Esophagus squamous epithelium (tissue), 5 donors: ENCODE measurements at places on chromosomes 16 and 17.

- no peak for DNase-seq
These were observed 27.0 kb downstream of the AXIN1 start for GRCh38 chr16:325375-326145.

DNA sequence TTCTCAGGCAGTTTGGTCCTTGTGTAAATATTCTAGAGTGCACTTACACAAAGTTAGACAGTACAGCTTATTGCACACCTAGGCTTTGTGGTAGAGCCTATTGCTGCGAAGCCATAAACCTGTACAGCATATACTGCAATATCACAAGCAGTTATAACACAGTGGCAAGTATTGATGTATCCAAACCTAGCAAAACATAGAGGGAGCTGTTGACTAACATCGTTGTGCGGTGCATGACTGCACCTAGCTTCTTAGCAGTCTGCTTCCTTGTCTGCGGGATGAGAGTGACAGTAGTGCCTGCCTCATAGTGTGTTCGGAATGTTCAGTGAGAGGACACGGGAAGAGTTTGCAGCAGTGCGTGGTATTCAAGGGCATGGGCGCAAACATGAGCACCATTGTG is 78.9 kb downstream of the MPRIP start:
- DNase-seq: no peak

GRCh38 chr17:43398724-43399595 is at the start of gene ARL4D:
Gene ARL4D, plus strand, starts transcription at chr17:43398993. Its CDS starts 740 bp downstream, at chr17:43399733.
- DNase-seq: no peak

GRCh38 chr16:56936491-56936890 is 4.5 kb downstream of the HERPUD1 start:
- no peak for DNase-seq

GRCh38 chr17:64091571-64091970 is 38.4 kb downstream of the ERN1 start:
- DNase-seq: no peak

- DNase-seq: no peak
These were observed 21.4 kb downstream of the TTLL6 start for GRCh38 chr17:48795444-48796162.

- no peak for DNase-seq
These were observed 206.8 kb downstream of the PRKCA start for GRCh38 chr17:66508896-66509844.

- DNase-seq: no peak
These were observed 61.4 kb upstream of the TMC5 start for GRCh38 chr16:19356024-19356952.

- DNase-seq: no peak
These were observed 3.4 kb upstream of the ANKRD11 start for GRCh38 chr16:89493776-89494175.

DNA sequence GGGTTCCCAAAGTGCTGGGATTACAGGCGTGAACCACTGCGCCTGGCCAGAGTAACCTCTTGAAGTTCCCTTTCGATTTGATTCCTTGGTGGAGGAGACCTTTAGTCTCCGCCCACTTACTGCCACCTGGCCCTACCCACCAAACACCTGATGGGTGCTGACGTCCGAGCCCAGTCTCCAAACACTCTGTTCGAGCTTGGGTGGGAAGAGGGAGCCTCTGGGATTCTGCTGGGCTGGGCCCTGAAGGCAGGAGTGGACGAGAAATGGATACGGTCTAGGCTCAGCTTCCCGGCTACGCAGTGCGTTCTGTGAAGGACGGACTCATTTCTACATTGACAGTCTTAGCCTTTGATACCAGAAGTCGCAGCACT is 870 bp upstream of the ITGA3 start:
- no peak for DNase-seq

GRCh38 chr17:41639492-41640473 is 15.4 kb upstream of the KRT17 start:
- DNase-seq: no peak

DNA sequence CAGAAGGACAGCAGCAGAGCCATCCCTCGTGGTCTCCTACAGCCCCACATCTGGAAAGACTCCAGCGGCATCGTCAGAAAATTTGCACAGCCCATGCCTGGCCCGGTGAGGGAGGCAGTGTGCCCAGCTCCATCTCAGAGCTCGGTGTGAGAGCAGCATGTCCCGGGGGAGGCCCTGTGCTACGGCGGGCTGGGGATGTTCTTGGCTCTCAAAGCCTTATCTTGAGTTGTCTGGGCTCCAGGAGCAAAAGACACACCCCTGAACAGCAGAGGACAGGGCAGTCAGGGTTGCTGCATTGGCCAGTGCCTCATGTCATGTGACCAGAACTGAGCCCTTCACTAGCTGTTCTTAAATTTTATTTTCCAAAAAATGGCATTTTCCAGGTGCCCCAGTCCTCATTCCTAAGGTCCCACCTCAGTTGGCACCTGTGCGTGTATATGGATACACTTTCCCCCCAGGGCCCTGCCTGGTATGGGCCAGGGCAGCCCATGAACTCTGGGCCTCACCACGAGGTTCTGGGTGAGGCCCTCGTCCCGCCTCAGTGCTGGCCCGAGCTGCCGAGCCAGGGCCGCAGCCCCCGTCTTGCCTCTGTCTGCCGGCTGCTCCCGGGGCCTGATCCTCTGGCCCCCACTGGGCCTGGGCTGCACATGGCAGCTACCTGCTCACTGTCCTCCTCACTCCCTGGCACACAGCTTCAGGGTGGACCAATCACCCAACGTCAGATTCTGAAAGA is 3.0 kb downstream of the NUDT16L1 start:
- DNase-seq: no peak

GRCh38 chr17:18025241-18025944 is 13.6 kb downstream of the ATPAF2 start:
- DNase-seq: no peak

GRCh38 chr17:65559804-65560627 is 1.4 kb downstream of the AXIN2 start:
- DNase-seq: no peak

DNA sequence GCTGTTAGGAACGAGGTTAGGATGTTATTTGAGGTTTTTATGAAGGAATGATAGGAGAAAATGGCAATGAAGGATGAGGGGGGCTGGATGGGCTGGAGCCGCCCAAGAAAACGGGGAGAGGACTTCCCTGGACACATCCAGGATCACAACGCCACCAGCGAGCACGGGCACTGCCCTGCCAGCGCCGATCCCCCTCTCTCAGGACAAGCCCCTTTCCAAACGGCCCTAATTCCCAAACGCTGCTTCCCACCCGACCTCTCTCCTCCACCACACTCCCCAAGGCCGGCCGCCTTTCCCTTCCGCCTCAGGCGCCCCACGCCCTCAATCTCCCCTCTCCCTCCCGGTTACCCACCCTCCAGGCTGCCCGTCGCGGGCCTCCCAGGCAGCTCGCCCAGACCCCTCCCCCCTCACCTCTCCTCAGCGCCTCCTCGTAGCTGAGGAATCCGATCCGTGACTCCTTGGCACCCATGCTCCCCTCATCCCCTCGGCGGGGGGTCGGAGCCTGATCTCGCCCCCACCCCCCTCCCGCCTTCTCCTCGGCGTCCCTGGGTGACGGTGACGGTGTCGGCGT is 377 bp downstream of the USP32 start:
- DNase-seq: no peak

GRCh38 chr17:3904501-3904900 is 11.6 kb upstream of the CAMKK1 start:
- DNase-seq: no peak

GRCh38 chr17:11404431-11405276 is 163.6 kb downstream of the SHISA6 start:
- DNase-seq: no peak

- no peak for DNase-seq
These were observed 30.8 kb upstream of the ATP2A3 start for GRCh38 chr17:3995067-3995466.

DNA sequence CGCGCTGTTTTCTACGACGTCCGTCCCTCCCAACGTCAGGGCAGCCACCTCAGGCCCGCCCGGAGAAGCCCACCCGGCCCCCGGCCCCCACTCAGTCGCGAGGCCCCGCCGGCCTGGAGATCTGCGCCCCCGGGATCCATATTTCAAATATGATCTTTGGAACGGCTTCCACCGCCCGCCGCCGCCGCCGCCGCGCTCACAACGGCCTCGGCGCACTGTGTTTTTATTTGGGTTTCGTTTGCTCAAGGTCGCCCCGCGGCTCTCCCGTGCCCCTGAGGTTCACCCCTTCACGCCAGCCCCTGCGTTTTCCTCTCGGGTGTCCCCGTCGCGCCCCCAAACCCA is 4.2 kb upstream of the CBX4 start:
- no peak for DNase-seq

DNA sequence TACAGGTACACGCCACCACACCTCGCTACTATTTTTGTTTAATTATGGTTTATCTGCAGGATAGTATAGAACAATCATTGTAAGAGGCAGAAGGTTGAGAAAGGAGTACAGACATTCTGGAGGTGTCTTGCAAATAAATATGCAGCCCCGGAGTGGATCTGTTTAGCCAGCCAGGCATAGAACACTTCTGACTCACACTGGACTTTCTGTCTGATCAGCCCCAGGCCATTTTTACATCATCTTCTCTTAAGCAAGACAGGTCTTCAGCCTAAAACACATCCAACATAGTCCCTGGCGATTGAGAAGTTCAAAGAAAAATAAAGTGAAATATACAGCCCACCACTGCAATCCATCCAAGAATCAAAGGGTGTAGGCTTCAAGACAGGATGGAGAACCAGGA is 81.4 kb downstream of the XYLT1 start:
- DNase-seq: no peak

- DNase-seq: no peak
These were observed 45.5 kb downstream of the PRKCA start for GRCh38 chr17:66347661-66348514.

- DNase-seq: no peak
These were observed 159 bp downstream of the USP36 start for GRCh38 chr17:78840530-78840779.

- DNase-seq: no peak
These were observed 4.1 kb upstream of the C1QTNF1 start for GRCh38 chr17:79019632-79020584.

DNA sequence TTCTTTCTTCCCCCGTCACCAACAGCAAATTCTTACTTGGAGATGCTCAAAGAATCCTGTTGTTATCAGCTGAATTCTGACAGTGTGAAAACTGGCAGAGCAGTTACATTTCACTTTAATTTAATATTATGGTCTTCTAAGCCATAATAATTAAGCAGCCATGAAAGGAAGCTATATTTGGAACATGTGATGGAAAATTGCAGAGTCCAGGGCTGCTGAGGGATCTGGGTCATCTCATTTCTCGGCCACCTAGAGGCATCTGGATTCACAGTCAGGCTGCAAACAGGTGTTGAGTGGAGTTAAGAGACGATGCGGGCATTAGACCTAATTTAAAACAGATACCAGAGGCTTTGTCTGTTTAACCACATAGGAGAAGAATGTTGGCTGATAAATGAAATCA is 38.4 kb downstream of the CHD9NB start:
- DNase-seq: no peak

DNA sequence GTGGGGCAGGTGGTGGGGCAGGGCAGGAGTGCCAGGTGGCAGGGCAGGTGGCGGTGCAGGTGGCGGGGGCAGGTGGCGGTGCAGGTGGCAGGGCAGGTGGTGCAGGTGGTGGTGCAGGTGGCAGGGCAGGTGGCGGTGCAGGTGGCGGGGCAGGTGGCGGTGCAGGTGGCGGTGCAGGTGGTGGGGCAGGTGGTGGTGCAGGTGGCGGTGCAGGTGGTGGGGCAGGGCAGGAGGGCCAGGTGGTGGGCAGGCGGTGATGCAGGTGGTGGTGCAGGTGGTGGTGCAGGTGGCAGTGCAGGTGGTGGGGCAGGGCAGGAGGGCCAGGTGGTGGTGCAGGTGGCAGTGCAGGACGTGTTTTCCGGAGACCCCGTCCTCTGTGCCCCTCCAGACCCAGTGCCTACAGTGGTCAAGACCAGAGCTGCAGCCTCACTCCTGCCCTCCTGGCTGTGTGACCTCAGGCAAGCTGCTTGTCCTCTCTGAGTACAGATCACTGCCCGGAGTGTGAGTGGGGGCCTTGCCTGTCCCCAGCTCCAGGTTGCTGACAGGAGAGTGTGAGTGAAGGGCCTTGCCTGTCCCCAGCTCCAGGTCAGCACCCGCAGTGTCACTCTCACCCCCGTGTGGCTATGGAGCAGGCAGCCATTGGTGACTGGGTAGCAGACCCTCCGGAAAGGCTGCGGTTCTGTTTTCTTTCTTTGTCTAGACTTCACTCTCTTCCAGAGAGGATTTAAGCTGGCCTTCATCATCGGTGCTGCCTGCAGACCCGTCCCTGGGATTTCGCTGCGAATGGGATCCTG is 16.1 kb upstream of the NPTX1 start:
- no peak for DNase-seq

DNA sequence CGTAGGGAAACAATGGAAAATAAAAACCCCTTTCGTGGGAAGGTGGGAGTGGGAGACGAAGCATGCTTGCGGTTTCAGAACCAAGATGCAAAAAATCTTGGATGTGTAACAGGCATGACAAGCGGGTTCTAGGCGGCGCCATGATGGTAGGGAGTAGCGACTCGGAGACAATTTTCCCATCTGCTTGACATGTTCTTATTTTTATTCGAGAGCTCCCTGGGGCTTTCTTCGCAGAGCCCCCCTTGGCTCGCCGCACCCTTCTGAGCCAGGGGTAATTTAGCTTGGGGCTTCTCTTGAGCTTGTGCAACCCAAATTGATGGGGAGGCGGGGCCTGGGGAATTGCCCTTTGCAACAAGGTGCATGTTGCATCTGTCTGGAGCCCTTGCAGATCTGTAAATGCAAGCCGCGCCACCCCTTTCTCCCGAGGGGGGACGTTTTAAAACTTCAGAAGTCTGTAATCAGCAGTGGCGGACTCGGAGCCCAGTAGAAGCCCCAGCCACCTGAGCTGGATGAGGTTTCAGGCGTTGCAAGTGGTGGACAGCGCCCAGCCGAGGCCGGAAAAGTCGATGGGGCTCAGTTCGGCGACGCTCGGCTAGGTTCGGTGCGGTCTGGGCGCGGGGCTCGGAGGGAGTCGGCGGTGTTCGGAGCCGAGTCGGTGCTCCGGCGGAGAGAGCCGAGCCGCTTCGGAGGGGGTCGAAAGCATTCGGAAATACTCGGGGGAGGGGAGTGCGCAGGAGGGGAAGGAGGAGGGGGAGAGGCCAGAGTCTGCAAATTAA is 2.9 kb downstream of the GNAO1 start:
- DNase-seq: no peak

DNA sequence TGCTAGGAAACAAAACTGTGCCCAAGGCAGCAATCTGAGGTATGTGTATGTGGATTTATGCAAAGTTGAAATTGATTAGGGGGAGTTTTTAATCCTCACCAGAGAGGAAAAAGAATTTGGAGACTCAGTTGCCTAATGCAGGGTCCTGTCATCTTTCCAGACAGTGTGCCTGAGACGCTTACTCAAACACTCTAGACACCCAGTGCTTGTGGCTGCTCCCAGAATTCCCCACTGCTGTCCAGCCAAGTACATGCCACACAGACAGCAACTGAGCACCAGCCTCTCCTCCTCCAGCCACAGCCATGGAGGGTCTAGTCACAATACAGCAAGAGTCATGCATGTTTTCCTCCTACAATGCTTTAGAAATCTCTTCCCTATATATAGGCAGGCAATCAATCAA is 118.1 kb downstream of the HIC1 start:
- no peak for DNase-seq
